Inflammatory macrophage treated with lipopolysaccharide for 4 hours (primary cell): ENCODE measurements at places on chromosomes 1 and 21.
A peak's percentile ranks its signal among the peaks of the same experiment; 100 is the strongest.

DNA sequence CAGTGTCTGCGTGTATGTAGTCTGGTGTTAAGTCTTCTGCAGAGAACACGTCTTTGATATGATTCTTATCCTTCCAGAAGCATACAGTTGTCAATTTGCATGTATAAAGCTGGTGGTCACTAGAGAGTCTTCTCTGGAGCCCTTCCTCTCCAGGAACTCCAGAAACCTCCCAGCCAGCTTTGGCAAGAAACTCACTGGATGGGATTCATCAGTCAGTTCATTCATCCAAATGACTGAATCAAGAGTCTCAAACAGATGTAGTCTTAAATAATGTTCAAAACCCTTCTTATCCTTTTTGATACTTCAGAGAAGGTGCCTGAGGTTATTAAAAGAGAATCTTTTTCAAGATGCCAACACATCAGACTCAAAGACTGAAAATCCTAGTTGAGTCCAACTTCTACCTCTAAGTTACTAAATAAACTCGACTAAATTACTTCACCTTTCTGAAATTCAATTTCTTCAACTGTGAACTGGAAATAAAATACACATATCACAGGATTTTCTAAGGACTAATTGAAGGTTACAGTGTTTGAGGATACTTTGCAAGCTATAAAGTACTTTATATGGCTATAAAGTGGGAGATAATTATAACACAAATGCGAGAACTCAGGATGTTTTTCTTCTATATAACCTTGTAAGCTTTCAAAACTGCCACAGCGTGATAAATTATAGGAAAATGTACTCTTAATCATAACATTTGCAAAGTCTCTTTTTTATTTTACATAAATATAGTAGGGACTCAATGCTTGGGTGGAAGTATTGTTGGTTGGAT is 252.4 kb downstream of the FGGY start:
- DNase-seq: no peak

DNA sequence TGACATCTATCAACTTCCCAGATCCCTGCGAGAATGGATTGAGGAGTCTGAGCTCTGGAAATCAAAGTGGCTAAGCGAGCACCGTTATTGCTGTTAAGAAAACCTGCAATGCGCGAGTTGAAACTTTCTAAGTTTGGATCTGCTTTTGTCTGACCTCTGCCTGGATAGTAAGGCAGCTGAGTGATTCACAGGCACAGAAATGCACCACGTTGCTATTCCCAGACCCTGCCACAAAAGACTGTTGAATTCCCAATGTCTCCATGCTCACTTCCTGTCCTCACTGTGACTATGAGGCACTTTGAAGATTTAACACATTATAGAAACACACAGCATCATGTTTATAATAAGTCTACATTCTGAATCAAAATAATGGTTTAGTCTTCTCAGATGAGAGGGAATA is 27.1 kb upstream of the CNIH3 start:
- no peak for DNase-seq

GRCh38 chr1:17819129-17819802 is 64.1 kb downstream of the ACTL8 start:
- no peak for DNase-seq

GRCh38 chr1:230642263-230642959 is at the start of gene COG2:
COG2 (plus strand) TSS chr1:230642481; CDS start chr1:230642607, 126 bp downstream.
- DNase-seq: peak; percentile 95

DNA sequence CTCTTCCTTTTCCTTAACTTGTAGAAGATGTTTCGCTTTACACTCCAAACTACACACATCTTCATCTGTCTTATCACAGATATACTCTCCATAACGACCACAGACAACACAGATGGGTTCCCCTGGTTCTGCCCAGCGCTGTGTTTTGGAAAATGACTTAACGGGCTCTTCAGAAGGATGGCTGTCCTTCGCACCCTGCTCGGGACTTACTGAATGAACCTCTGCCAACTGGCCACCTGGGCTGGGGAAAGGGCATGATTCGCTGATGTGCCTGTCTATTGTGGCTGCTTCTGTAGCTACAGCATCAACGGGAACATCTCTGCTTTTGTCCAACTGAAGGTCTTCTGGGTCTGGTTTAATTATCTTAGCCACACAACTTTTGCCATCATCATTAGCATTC is 3.4 kb downstream of the DDX59 start:
- DNase-seq: no peak

GRCh38 chr1:109271458-109271857 is 11.5 kb downstream of the PSRC1 start:
- no peak for DNase-seq

- DNase-seq: no peak
Observed at GRCh38 chr1:173300061-173301044, 93.2 kb upstream of the TNFSF4 start.

- DNase-seq: no peak
Observed at GRCh38 chr1:163414778-163415177, 93.0 kb downstream of the NUF2 start.

DNA sequence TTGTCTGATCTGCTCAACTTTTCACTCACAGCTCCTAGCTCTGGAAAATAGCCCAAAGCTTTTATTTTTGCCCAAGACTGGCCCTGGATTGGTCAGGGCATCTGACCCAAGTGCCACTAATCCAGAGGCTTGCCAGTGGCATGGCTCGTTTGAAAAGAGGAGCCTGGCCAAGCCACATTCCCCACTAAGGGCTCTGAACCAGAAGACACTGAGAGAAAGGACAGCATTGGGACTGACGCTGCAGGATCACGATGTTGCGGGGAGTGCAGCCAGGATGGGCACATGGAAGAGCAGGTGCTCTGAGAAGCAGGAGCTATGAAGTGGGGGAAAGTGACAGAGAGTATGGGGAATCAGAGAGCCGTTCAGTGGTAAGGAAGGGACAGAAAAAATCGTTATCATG is 44.9 kb upstream of the TSPAN2 start:
- no peak for DNase-seq

- peak; percentile 94 for DNase-seq
Observed at GRCh38 chr1:66374561-66375111, 159.3 kb upstream of the SGIP1 start.

GRCh38 chr1:147634645-147635044 is 35.7 kb downstream of the ACP6 start:
- peak; percentile 72 for DNase-seq

GRCh38 chr1:200230671-200231070 is 179.2 kb downstream of the ZNF281 start:
- no peak for DNase-seq

DNA sequence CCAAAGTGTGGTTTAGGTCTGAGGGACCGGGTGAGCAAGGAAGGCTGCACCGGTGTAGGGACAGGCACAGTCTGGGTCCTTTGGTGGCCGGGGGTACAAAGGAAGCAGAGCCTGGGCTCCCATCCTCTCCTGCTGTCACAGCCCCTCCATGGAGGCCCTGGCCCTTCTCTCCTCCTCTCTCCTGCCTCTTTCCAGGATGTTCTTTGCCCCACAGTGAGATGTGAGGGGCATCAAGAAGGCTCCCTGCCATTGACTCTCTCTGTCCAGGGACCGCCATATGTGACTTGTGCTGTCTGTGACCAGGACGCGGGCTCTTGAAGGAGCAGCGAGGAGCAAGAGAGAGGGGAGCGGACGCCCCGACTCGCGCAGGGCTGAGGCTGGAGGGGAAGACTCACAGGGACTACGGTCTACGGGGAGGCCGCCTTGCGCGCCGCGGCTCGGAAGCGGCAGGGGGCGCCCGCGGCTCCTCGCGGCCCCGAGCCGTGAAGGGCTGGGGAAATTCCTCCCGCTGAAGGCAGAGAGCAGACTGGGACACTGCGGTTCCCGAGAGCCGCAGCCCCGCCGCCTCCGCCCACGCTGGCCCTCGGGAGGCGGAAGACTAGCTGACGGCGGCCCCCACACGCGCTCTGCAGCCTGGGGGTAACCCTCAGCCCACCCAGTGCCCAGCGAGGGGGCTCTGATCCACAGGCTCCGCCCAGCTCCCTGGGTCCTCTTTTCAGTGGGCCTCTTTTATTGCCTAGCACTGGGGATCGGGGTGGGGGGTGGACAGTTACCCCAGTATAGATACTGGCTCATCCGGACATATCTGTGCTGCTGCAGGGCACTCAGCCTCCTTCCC is 40.8 kb downstream of the MAB21L3 start:
- DNase-seq: peak; percentile 77

DNA sequence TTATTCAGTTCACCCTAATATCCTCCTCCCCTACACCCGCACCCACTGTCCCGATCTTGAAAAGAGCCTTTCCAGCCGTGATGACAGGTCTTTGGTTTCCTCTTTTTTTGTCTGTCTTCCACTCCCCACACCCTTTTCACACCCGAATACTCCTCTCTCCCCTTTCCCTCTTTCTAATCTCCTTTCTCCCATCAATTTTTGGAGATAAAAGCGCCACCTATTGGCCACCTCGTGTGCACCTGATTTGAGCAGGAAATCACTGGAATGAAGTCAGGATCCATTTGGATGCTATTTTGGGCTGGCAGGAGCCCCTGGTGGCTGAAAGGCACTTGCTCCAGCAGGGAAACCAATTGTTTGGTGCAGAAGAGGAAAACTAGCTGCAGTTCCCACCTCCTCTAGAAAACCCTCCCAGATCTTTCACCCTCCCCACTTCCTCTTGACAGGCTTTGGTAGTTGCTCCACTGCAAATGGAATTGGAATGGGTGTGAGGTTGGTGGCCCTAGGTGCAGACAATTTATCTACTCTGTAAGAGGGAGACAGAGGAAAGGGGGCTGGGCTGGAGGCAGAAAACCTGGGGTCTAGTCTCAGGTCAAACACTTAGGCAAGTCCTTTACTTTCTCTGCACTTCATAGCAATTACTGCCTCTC is 8.4 kb downstream of the FOXE3 start:
- DNase-seq: peak; percentile 38

DNA sequence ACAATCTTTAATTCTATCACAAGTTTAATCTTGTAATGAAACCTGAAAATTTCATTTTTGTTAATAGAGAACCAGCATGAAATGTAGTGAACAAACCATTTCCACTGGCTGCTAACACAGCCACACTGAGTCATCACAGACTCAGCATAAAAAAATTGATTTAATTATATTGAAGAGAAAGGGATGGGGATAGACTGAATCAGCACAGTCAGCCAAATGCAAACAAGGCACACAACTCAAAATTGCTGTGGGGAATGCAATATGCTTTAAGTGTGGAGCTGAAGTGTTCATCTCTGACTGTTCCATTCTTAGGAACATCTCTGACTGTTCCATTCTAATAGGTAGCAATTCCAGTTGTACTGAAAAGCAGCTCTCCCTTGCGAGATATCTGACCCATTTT is 299.8 kb downstream of the MRPL39 start:
- no peak for DNase-seq

DNA sequence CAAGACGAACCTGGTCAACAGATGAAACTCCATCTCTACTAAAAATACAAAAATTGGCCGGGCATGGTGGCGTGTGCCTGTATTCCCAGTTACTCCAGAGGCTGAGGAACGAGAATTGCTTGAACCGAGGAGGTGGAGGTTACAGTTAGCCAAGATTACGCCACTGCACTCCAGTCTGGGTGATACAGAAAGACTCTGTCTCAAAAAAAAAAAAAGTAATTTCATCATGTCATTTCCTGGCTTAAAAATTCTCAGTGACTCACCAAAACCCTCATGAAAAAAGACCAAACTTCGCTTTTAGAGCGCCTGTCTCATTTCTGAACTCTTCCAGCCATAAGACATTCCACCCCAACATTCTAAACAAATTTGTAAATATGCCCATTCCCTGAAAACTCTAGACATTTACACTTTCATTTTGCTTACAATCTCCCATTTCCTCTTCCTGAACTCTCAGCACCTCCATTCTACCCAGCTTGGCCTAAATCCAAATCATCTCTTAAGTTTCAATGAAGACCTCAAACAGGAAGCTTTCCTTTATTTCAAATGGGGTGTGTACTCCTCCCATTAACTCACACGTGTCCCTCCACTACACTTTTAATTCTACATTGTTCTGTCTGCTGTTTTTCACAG is 50.5 kb upstream of the PRRC2C start:
- peak; percentile 80 for DNase-seq

- DNase-seq: no peak
Observed at GRCh38 chr1:32454726-32455125, 10.1 kb upstream of the ZBTB8B start.

DNA sequence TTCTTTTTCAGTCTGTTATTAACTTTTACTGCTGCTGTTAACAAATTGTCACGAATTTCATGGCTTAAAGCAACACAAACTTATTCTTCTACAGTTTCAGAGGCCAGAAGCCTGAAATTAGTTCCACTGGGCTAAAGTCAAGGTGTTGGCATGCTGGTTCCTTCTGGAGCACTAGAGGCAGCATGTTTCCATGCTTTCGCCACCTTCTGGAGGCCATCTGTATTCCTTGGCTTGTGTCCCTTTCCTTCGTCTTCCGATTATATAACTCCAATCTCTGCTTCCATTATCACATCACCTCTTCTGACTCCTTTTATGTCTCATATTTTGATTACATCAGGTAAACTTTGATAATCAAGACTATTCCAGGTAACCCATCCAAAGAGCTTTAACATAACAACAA is 1742.1 kb downstream of the BRINP3 start:
- no peak for DNase-seq

DNA sequence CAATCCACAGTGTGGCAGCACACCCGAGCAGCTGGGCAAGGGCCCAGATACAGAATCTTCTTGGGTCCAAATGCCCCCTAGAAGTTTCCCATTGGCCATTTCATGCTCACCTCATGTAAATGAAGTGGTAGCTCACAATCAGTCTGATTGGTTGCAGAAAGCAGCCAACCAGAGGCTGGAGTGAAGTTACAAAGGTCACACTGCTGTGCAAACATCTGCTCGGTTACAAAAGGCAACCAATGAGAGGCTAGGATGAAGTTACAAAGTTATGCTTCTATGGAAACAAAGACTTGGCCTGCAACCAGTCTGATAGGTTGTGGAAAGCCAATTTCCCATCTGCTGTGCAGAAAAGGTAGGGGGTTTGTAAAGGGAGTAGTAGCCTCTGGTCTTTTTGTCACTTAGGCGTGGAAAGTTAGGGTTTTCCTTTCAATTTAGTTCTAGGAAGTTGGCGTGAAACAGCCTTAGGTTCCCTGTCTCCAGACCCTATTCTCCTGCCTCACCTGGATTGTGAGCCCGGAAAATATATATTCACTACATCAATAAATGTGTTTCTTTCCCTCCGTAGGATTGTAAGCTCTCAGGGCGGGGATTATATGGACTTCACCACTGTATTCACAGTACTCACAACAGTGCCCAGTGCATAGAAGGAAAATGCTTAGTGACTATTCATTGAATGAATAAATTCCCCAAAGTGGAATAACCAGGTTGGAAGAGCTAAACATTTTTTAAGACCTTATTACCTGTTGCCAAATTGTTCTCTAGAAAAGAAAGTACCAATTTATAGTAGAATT is 91.9 kb downstream of the URB2 start:
- DNase-seq: no peak

- DNase-seq: no peak
Observed at GRCh38 chr1:170521818-170522217, 10.1 kb upstream of the GORAB start.

DNA sequence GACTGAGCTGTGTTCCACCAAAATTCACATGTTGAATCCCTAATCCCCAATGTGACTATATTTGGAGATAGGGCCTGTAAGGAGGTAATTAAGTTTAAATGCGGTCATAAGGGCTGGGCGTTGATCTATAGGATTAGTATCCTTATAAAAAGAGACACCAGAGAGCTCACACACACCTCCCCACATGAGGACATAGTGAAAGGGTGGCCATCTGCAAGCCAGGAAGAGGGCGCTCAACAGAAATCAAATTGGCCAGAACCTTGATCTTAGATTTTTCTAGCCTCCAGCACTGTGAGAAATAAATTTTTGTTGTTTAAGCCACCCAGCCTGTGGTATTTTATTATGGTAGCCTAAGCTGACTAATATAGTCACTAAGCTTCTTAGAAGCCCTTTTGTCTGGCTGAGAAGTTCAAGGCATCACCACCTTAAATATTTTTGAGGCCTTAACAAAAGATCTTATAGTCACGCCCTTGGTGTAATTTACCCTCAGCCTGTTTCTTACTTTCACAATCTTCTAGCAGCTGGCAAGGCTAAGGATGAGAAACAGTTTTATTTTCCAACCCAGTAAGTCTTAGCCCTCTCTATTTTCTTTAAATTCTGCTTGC is 28.8 kb downstream of the GORAB start:
- no peak for DNase-seq
